ENCODE measurements at places on chromosomes 12 and 14.

- no peak for DNase-seq
These were observed 18.5 kb downstream of the EVL start for GRCh38 chr14:100083706-100084105.

- DNase-seq, result peak; percentile 10
These were observed 222.5 kb downstream of the PIK3C2G start for GRCh38 chr12:18483698-18484325.

GRCh38 chr12:9319842-9320173 is 111.6 kb upstream of the PZP start:
- DNase-seq, result peak; percentile 54

- no peak for DNase-seq
These were observed 139.5 kb downstream of the SMOC1 start for GRCh38 chr14:70018713-70019211.

GRCh38 chr14:92475451-92476187 is 38.0 kb upstream of the RIN3 start:
- no peak for DNase-seq

- no peak for DNase-seq
These were observed 3.4 kb downstream of the CIROP start for GRCh38 chr14:23101213-23101970.

GRCh38 chr12:62714181-62714773 is 220.7 kb downstream of the PPM1H start:
- DNase-seq, result no peak

DNA sequence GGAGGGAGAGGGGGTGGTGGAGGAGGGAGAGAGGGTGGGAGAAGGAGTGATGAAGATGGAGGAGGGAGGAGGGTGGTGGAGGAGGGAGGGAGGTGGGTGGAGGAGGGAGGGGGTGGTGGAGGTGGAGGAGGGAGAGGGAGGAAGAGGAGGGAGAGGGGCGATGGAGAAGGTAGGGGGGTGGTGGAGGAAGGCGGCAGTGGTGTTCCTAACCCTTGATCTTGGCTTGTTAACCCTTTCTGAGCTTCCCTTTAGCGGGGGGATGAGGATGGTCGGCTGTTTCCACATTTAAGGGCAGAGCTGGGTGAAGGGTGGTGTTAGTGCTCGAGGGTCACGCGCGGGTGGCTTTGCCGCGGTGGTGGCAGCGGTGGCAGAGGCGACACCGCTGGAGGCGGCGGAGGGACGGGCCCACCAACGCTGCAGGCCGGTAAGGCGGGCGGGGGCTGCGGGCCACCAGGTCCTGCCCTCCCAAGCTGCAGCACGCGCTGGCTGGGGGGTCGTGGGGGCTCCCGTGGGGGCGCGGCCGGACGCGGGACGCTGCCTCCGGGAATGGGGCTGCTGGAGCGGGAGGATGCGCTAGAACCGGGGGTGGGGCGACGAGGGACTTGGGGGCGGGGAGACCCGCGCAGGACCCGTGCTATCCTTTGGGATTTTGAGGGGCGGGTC is 156.3 kb downstream of the PTPN11 start:
- DNase-seq, result no peak

GRCh38 chr14:75615200-75615599 is 36.8 kb downstream of the FLVCR2 start:
- DNase-seq, result no peak

DNA sequence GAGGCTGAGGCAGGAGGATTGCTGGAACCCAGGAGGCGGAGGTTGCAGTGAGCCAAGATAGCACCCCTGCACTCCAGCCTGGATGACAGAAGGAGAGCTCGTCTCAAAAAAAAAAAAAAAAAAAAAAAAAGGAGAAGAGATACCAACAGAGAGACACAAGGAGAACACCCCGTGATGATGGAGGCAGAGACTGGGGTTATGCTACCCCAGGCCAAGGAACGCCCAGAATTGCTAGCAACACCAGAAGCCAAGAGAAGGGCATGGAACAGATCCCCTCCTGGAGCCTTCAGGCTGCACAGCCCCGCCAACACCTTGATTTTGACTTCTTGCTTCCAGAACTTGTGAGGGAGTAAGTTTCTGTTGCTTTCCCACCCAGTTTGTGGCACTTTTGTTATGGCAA is 148.0 kb upstream of the FOXN3 start:
- DNase-seq, result no peak

DNA sequence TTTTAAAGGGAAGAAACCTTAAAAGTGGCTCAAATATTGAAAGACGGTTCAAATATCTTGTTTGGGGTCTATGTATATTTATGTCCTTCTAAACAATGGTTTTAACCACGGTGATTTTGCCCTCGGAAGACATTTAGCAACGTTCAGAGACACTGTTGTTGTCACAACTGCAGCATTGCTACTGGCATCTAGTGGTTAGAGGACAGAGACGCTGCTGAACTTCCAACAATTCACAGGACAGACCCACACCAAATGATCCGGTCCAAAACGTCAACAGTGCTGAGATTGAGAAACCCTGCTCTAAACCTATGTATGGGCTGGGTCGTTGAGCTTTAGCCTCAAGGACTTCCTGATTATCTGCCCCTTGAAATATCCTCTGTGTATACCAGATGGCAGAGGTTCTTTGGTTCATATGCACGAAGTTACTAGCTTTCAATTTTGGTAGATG is 1.7 kb downstream of the ANGEL1 start:
- DNase-seq, result peak; percentile 46

GRCh38 chr14:104843006-104843405 is 22.1 kb upstream of the CEP170B start:
- no peak for DNase-seq

GRCh38 chr14:36443374-36443773 is 76.7 kb downstream of the NKX2-1 start:
- peak; percentile 84 for DNase-seq

DNA sequence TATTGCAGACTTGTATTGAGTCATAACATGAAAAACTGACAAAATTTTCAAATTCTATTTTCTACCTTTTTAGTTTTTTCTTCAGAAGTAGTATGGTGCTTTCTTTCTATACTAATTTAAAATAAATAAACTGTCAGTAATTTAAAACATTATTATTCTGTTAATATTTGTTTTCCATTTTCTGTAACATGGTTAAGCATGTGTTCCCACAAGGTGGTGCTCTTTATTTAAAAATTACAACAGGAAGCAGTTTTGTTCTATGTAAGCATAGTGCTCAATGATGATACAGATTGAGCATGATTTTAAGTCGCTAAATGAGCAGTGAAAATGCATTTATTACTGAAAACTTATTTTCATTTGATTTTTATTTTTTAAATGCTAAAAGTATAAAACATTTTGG is 114.6 kb downstream of the PPFIA2 start:
- DNase-seq, result peak; percentile 85

DNA sequence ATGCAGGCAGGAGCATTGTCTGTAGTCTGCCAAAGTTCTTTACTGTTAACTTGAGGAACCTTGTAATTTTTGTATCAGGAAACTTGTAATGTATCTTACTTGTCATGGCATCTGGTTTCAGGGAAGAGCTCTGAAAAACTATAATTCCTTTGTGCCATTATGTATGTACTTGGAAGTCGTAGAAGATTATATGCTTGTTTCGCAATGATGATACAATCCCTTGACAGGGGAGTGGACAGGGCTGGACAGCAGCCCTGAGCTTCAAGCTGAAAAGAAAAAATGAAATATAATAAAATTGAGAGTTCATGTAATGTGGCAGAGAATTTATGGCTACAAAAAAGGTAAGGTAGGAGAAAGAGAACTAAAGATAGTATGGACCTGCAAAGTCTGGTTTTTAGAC is 7.4 kb upstream of the DLGAP5 start:
- no peak for DNase-seq

- DNase-seq, result no peak
These were observed 175.0 kb downstream of the CRADD start for GRCh38 chr12:93852173-93852591.

- DNase-seq, result no peak
These were observed 335.0 kb downstream of the PCNX1 start for GRCh38 chr14:71242237-71242748.

DNA sequence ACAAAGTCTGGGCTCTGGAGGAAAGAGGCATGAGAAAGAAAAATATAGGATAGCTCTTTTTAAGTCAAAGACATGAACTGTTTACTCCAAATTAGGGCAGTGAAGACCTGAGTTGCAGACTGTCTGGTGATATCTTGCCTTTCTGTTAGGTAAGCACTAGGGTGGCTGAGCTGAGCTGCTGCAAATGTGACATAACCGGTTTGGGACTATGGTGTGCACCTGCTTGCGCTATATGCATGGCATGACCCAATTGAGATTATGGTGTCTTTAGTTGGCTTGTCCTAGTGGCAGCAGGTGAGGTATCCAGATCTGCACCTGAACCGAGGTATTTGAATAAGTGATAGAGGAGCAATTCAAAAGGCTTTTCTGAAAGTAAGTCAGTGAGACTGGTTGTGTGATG is 345.6 kb downstream of the APAF1 start:
- DNase-seq, result no peak

DNA sequence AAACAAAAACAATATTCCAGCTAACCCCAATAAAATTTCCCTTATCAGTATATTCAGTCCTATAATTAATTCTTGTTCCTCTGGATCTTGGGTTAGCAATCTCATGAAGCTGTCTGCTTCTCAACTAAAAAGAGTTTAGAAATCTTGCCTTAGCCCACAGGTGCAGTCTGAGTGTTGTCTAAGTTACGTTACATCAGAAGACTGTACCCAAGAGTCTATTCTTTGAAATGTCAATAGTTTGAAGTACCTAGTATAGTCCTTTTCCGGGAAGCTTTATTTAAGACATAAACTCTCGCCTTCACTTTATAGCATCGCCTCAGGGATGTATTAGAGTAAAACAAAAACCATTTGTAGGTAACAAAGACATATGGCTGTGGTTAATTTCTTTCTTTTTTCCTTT is 465.1 kb downstream of the FUT8 start:
- no peak for DNase-seq

- DNase-seq, result peak; percentile 57
These were observed 16.6 kb downstream of the FBRSL1 start for GRCh38 chr12:132506328-132507160.

- no peak for DNase-seq
These were observed 130.8 kb downstream of the ADGRD1 start for GRCh38 chr12:131084341-131085011.

- no peak for DNase-seq
These were observed 51.9 kb upstream of the REP15 start for GRCh38 chr12:27644158-27644845.

GRCh38 chr14:92568621-92569479 is 55.3 kb downstream of the RIN3 start:
- DNase-seq, result peak; percentile 10

GRCh38 chr12:14886271-14886670 is 617 bp upstream of the MGP start:
- DNase-seq, result peak; percentile 40

DNA sequence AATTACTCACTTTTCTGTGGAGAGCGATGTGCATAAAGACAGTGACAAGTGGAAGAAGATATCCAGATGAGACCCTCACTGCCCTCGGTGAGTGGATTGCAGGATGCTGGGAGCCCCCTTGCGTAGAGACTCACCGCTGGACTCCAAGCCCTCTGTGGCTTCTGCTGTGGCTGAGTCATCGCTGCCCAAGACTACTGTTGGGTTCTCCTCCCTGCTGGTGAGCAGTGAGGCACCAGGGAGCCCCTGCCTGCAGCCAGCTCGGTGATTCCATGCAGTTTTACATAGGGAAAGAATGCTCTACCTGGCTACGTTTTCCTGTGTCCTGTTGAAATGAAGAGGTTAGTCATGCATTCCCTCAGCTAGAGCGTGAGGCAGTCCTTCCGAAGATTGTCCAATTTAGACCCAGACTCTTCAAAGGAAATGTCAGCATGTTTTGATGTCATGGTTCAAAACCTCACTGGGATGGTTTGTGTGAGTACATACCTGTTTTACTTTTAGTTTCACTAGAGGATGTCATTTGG is 28.2 kb downstream of the TRAF3 start:
- no peak for DNase-seq

DNA sequence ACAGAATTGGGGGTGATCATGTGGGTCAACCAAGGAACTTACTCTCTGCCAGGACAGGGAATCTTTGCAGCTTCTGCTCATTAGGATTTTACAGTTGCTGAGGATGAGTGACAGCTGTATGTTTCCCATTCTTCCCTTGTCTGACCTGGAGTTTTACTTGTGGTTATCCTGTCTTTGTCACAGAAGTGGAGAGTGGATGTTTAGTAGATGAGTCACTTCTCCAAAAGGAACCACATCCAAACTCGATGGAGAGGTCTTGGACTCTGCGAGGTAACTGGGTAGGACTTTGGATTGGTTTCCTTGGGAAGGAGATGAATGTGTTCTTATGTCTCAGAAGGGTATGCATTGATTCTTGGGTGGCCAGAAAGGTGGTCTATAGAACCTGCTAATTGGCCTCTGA is 53.8 kb upstream of the USP44 start:
- DNase-seq, result no peak

DNA sequence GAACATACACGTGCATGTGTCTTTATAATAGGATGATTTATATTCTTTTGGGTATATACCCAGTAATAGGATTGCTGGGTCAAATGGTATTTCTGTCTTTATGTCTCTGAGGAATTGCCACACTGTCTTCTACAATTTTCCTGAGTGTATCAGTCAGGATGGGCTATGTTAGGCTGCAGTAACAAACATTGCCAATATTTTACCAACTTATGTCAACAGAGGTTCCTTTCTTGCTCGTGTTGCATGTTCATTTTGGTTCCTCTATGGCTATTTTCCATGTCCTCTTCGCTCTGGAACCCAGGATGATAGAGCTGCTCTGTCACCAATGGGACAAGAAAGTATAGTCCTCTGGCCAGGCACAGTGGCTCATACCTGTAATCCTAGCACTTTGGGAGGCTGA is 86.7 kb downstream of the ZNF664 start:
- DNase-seq, result no peak

DNA sequence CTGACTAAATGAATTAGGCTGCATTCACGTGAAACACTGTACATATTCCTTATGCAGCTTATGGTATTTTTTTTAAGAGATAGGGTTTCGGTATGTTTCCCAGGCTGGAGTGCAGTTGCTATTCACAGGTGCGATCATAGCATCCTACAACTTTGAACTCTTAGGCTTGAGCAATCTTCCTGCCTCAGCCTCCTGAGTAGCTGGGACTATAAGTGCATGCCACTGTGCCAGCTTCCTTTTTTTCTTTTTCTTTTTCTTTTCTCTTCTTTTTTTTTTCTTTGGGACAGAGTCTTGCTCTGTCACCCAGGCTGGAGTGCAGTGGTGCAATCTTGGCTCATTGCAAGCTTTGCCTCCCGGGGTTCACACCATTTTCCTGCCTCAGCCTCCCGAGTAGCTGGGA is 35.8 kb upstream of the SPPL3 start:
- no peak for DNase-seq
